ENCODE measurements at places on chromosomes 5 and 9.

DNA sequence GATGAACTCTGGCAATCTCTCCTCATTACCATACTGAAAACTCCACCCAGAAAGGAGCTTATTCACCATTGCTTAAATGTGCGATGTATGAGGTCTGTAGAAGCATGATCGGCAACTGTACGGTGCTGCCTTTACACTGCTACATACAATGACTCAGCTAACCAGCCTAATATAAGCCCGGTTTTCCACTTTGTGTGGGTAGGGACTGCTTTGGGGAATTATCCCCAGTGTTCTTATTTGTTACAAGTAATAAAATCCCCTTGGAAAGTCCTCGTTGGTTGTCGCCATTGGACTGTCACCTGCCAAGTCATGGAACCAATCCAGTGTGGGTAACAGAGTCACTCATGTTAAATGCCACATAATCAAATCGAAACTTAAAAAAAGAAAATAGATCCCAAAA lies 23.5 kb upstream of the TENT2 start:
- DNase-seq, result no peak

GRCh38 chr9:118644066-118644465 lies 725.2 kb downstream of the BRINP1 start:
- no peak for DNase-seq

GRCh38 chr5:132009706-132010405 lies 1.6 kb downstream of the ACSL6 start:
- DNase-seq, result no peak

DNA sequence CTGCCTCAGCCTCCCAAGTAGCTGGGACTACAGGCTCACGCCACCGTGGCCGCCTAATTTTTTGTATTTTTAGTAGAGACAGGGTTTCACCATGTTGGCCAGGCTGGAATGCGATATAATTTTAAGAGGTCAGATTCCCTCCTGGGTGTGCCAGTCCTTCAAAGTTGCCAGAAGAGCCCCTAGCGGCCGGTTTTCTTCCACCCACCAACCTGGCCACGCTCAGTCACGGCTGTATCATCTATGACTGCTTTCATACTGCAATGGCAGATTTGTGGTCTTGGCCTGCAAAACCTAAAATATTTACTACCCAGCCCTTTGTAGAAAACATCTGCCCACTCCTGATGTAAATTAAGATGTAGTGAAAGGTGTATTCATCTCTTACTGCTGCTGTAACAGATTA lies 117.5 kb upstream of the BASP1 start:
- DNase-seq, result no peak

DNA sequence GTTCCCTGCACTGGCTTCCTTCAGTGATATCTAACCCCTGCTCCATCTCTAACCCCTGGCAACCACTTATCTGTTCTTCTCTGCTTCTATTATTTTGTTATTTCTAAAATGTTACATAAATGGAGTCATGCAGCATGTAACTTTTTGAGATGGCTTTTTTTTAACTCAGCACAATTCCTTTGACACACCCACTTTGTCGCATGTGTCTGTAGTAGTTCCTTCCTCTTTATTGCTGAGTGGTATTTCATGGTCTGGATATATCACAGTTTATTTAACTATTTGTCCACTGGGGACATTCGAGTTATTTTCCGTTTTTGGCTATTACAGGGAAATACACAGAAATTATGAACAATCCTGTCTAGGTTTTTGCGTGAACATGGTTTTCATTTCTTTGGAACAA lies 200.2 kb downstream of the TRIO start:
- no peak for DNase-seq

GRCh38 chr5:110460837-110461236 lies 265.6 kb downstream of the TMEM232 start:
- DNase-seq, result no peak

DNA sequence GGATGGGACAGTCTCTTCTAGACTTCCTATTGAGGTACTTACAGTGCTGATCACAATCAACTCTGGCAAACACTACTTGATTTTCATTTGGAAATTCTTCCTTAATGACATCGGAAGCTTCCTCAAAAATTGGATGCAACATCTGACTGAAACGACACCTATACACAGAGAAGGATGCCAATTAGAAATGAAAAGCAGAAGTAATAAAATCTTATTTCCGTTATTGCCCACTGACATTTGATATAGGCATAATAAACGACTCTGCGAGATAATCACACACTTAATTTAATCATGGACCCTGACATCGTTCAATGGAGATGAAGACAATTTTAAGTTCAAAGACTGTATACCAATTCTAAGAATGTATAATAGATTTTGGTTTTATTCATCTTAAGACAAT lies 46.4 kb downstream of the ERP44 start:
- no peak for DNase-seq

DNA sequence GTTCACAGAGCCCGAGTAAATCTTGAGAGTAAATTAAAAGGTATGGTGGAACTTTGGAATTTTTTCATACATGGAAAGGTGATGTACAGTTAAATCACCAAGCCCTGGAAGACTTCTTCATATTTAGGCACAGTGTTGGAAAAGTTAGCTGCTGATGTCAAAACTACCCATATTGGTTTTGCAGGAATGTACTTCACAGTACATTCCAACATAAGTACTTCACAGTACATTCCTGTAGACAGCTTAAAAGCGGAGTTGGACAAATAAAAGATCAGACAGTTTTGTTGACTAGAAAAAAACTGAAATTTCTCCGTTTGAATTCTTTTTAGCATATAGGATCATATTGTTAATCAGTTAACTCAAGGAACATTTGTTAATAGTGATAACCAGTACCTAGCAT lies 1.8 kb downstream of the RANBP17 start:
- DNase-seq, result no peak

DNA sequence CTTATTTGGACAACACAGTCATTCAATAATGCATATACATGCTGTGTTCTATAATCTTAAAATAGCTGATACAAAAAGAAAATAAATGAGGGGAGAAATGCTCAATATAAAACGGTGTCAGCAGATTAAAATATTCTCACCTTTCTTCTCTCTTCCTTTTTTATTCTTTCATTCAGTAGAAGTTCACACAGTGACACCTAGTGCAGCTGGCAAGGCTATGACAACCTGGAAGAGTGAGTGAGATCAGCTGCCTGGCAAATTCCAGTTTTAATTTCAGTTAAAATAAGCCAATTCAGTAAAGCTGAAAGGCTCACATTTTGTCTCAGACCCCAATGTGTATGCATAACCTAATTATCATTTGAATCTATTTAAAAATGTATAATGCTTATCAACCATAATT lies 150.3 kb downstream of the RASEF start:
- no peak for DNase-seq

GRCh38 chr9:135463140-135463539 lies 16.4 kb upstream of the PPP1R26 start:
- DNase-seq, result no peak

- no peak for DNase-seq
Observed at GRCh38 chr9:137589441-137590122, 730 bp downstream of the ZMYND19 start.

DNA sequence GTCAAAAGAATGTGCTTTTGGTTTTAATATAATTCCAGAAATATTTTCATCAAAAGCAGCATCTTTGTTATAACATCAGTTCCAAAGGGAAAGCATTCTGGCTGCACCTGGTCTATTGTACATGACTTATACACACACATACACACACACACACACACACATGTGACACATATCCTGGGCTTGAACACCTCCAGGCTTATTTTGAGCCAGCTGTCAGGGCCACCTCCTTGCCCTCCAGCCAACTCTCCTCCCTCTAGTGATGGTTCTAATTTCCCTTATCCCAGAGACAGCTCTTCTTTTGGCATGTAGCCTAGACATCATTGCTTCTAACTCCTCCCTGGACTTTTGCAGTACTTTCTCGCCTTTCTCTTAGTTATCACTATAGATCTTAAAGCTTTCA lies 115.0 kb downstream of the PIK3R1 start:
- DNase-seq, result no peak

DNA sequence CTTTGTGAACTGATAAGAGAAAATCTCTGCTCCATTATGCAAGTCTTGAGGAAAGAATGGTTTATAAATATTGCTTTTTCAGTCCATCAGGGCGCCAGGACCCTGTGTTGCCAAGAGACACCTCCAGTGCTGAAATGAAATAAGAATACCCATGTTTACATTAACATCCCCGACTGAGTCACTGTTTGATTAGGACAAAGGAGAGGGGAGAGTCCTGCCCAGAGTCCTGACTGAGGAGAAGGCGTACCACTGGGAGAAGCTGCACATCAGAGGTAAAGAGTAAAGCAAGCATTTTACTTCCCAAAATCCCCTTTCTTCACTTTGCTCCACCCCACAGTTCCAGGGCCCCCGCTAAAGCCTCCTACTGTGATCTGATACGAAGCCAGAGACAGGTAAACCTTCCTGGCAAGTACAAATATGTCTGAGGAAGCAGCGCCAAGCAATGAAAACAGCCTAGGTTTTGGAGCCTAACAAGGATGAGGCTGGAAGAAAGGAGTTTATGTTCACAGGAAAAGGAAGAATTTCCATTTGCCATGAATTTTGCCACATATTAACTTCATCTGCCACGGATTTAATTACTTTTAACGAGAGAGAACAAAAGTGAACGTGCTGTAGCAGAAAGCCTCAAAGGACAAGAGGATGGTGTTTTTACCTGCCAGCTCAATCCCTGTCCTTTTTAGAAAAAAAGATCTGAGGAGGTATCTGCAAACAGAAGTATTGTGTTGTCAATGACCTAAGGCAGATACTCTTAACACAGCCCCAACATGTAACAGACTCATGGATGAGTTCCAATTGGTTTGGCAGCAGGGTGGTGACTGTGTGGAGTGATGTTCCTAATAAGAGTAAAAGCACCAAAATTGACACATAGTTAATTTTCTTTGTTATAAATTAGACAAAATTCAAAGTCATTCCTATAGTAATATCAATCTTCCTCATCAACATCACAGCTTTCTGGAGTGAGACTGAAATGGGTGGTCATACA lies 209.4 kb upstream of the TLE4 start:
- no peak for DNase-seq

Data from activated naive CD8-positive, alpha-beta T cell treated with anti-CD3 and anti-CD28 coated beads, Interleukin-2, amount 50 U/mL, for 16 hours (primary cell).